ENCODE measurements at places on chromosomes 5 and 9. TPM values are rescaled to one million over a fixed set of nuclear protein-coding genes. Genes with fewer than 3 reads are reported as not detected.

- no peak overlapping the region for H3K4me3 ChIP-seq
- H3K36me3 ChIP-seq, result no peaks in the 10 kb centered on the region
- no peaks in the 10 kb centered on the region for H3K27me3 ChIP-seq
Measured at GRCh38 chr9:13737885-13738284, 458.4 kb upstream of the MPDZ start.

GRCh38 chr9:126439883-126440653 lies 113.4 kb downstream of the MVB12B start:
- H3K4me1 ChIP-seq, result peaks cover 5% of the 10 kb centered on the region
- H3K36me3 ChIP-seq, result no peaks in the 10 kb centered on the region
- DNase-seq, result peak; percentile 18
- no peak overlapping the region for H3K27ac ChIP-seq

- no peaks in the 10 kb centered on the region for H3K4me1 ChIP-seq
- no peak overlapping the region for H3K27ac ChIP-seq
- no peak overlapping the region for H3K4me3 ChIP-seq
Measured at GRCh38 chr5:178839319-178839704, 20.4 kb upstream of the ZNF354B start.

- no peaks in the 10 kb centered on the region for H3K4me1 ChIP-seq
- no peak for DNase-seq
- H3K27ac ChIP-seq, result no peak overlapping the region
- H3K27me3 ChIP-seq, result no peaks in the 10 kb centered on the region
- H3K4me3 ChIP-seq, result no peak overlapping the region
Measured at GRCh38 chr9:78171651-78172050, 64.2 kb upstream of the CEP78 start.

DNA sequence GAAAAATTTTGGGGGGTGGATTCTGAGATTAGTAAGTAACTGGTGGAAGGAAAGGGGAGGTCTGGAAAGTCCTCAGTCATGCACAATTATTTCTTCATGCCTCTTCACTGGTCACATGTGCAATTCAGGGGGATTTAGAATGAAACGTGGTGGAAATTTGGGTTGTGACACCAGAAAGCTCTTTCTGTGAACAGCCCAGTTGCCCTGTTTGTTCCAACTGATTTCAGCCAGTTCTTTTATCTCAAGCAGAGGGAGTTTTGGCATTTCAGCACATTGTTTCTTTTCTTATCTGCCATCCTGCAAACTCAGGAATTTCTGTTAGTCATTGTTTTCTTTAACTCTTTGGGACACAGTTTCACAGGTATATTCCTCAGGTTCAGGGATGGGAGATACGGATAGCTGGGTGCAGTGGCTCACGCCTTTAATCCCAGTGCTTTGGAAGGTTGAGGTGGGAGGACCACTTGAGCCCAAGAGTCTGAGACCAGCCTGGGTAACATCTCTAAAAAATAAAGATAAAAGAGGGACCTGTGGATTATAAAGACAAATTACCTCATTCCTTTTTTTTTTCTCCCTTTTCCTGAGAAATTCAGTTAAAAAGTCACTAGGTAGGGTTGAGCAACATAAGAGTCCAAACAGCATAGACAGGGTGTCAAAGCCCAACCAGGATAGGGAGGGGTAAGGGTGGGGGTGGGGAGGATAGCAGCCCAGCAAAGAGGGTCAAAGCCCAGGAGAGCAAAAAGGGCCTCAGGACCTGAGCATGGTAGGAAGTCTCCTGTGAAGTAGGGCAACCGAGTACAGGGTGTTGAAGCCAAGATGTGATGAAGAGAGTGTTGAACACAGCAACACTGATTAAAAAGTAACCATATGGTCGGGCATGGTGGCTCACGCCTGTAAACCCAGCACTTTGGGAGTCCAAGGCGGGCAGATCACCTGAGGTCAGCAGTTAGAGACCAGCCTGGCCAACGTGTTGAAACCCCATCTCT lies 5.4 kb upstream of the B4GALT1 start:
- H3K27ac ChIP-seq, result no peak overlapping the region
- H3K36me3 ChIP-seq, result no peaks in the 10 kb centered on the region
- DNase-seq, result no peak

GRCh38 chr9:114932502-114932901 lies 2.1 kb upstream of the TNFSF8 start:
- no peaks in the 10 kb centered on the region for H3K36me3 ChIP-seq
- no peak overlapping the region for H3K4me3 ChIP-seq
- DNase-seq, result no peak
- H3K27ac ChIP-seq, result no peak overlapping the region
- peaks cover 23% of the 10 kb centered on the region for H3K4me1 ChIP-seq

DNA sequence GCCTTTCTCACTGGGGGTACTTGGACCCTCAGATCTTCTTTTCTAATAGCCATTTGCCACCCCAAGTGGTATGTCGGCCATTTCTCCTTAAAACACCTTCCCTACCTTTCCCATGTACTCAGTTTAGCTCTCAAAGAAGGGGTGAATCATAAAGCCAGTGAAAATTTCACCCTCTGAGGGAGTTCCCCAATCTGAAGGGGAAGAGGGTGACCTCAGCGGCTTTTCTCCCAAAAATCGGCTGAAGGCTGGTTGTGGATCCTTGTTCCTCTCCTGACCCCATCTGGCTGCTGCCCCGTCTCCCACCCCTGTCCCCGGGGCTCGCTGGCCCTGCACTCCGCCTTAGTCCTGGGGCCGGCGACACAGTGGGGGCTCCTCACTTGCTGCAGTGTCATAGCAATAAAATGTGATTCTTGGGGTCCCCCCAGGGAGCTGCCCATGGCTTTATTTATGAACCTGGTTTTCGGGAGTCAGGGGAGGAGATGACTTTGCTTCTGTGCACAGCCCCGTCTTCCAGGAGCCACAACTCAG lies 17.3 kb upstream of the LTC4S start:
- H3K27ac ChIP-seq, result no peak overlapping the region
- peaks cover 72% of the 10 kb centered on the region for H3K36me3 ChIP-seq
- no peak overlapping the region for H3K4me3 ChIP-seq
- no peaks in the 10 kb centered on the region for H3K4me1 ChIP-seq
- no peaks in the 10 kb centered on the region for H3K27me3 ChIP-seq

GRCh38 chr5:1176473-1177391 lies 24.7 kb upstream of the SLC6A19 start:
- H3K4me1 ChIP-seq, result peaks cover 4% of the 10 kb centered on the region
- no peak for DNase-seq
- H3K27me3 ChIP-seq, result no peaks in the 10 kb centered on the region
- H3K27ac ChIP-seq, result no peak overlapping the region

DNA sequence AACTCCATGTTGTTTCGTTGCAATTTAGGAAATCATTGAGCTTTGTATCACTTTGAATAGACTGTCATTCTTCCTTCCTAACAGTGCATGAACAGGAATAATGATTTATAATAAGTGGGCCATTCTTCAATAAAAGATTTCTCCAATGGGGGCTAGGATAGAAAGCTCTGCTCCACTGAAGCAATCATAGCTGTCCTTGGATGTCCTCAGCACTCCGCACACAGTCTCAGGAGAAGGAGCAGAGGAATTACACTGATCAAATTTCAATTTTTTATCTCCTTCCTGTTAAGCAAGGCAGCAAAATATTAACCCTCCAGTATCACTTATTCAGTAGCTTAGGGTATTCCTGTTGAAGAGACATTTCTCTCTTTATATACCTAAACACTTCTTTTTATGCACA lies 532.7 kb upstream of the ST8SIA4 start:
- DNase-seq, result no peak
- no peaks in the 10 kb centered on the region for H3K36me3 ChIP-seq
- no peaks in the 10 kb centered on the region for H3K27me3 ChIP-seq
- no peak overlapping the region for H3K4me3 ChIP-seq

- H3K4me1 ChIP-seq, result no peaks in the 10 kb centered on the region
- no peak overlapping the region for H3K4me3 ChIP-seq
Measured at GRCh38 chr5:171813813-171814490, 28.3 kb downstream of the SMIM23 start.

GRCh38 chr9:137709411-137710101 lies 90.8 kb downstream of the EHMT1 start:
- no peak overlapping the region for H3K4me3 ChIP-seq
- no peak overlapping the region for H3K27ac ChIP-seq
- peaks cover 6% of the 10 kb centered on the region for H3K36me3 ChIP-seq
- peaks cover 8% of the 10 kb centered on the region for H3K4me1 ChIP-seq
- DNase-seq, result no peak

- DNase-seq, result no peak
- no peak overlapping the region for H3K4me3 ChIP-seq
- H3K27ac ChIP-seq, result no peak overlapping the region
- peaks cover 2% of the 10 kb centered on the region for H3K27me3 ChIP-seq
Measured at GRCh38 chr9:137592767-137593166, 2.5 kb upstream of the ZMYND19 start.

GRCh38 chr5:173583346-173583745 lies 33.1 kb downstream of the BOD1 start:
- H3K27me3 ChIP-seq, result no peaks in the 10 kb centered on the region
- no peak for DNase-seq
- no peak overlapping the region for H3K4me3 ChIP-seq
- no peak overlapping the region for H3K27ac ChIP-seq

DNA sequence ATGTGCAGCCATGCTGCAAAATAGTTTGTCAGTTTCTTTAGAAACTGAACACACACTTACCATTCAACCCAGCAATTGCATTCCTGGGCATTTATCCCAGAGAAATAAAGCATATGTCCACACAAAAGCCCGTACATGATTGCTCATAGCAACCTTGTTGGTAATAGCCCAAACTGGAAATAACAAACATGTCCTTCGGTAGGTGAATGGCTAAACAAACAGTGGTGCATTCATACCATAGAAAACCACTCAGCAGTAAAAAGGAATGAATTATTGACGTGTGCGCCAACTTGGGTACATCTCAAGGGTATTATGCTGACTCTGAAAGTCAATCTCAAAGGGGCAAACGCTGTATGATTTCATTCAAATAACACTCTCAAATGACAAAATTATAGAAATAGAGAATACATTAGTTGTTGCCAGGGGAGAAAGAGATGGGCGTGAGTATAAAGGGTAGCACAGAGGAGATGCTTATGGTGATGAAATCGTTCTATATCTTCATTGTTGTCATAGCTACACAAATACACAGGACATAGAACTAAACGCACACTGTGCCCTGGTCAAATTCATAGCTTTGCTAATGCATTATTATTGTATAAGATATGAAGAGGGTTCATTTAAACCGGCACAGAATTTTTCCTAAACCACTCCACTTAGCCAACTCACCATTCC lies 58.2 kb downstream of the DRD1 start:
- H3K36me3 ChIP-seq, result no peaks in the 10 kb centered on the region
- DNase-seq, result no peak
- H3K27ac ChIP-seq, result no peak overlapping the region
- H3K27me3 ChIP-seq, result no peaks in the 10 kb centered on the region
- no peak overlapping the region for H3K4me3 ChIP-seq

DNA sequence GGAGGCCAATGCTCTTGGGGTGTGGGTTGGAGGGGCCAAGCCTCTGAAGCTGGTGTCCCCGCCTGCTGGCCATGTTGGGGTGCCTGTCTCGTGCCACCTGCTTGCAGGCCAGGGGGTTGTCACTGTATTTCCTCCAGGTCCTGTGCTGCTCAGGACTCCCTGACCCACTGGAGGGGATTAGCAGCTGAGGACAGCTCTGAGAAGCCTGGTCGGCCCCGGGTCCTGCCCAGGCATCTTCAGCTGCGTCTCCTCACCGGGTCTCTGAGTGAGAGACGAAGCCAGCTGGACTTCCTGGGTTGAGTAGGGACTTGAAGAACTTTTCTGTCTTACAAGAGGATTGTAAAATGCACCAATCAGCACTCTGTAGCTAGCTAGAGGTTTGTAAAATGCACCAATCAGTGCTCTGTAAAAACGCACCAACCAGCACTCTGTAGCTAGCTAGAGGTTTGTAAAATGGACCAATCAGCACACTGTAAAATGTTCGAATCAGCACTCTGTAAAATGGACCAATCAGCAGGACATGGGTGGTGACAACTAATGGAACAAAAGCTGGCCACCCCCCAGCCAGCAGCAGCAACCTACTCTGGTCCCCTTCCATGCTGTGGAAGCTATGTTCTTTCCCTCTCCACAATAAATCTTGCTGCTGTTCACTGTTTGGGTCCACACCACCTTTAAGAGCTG lies 20.6 kb upstream of the SLC9A3 start:
- H3K36me3 ChIP-seq, result no peaks in the 10 kb centered on the region
- H3K4me3 ChIP-seq, result no peak overlapping the region
- H3K27ac ChIP-seq, result no peak overlapping the region
- no peak for DNase-seq

- no peak overlapping the region for H3K27ac ChIP-seq
- no peaks in the 10 kb centered on the region for H3K27me3 ChIP-seq
- H3K36me3 ChIP-seq, result no peaks in the 10 kb centered on the region
- no peaks in the 10 kb centered on the region for H3K4me1 ChIP-seq
Measured at GRCh38 chr5:16975950-16976624, 40.0 kb upstream of the MYO10 start.

DNA sequence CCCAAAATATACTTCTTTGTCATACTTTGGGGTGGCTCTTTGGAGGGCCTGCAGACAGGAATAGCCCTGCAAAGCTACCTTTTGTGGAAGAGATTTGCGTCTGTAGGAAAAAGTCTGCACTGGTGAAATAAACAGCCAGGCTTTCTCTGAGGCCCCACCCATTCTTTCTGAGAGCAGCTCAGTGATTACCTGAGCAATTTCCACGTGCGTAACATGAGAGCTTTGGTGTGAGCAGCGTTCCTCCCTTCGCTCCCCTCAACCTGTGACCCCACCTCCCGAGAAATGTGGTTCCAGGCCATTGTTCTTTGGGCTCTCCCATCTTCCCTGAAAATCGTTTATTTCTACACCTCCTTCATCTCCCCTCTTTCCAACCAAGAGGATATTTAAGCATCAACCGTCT lies 23.8 kb upstream of the FBP1 start:
- H3K27me3 ChIP-seq, result no peaks in the 10 kb centered on the region
- no peak for DNase-seq
- H3K27ac ChIP-seq, result no peak overlapping the region
- no peak overlapping the region for H3K4me3 ChIP-seq

DNA sequence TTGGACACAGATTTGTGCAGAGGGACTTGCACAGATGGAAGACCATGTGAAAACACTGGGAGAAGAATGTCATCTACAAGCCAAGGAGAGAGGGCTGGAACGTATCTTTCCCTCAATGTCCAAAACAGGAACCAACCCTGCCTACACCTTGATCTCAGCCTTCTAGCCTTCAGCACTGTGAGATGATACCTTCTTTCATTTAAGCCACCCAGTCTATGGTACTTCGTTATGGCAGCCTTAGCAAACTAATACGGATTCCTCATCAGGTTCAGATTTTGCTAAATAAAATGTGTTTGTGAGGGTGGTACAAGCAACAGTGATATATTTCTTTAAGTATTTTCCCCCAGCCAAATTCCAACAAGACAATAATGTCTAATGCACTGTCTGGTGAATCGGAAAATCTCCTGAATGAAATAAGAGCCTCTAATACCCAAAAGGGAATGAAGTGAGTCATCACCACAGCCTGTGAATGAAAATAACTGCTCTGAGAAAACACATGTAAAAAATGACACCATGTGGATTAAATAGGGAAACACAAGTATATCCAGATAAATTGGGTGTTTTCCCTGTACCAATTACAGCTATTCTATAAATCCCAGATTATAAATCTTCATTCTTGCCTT lies 182.8 kb upstream of the TARS1 start:
- H3K4me3 ChIP-seq, result no peak overlapping the region
- no peaks in the 10 kb centered on the region for H3K4me1 ChIP-seq
- no peak for DNase-seq
- H3K27ac ChIP-seq, result no peak overlapping the region

GRCh38 chr9:12463641-12464040 lies 229.5 kb upstream of the TYRP1 start:
- no peak overlapping the region for H3K4me3 ChIP-seq
- no peak for DNase-seq
- H3K27ac ChIP-seq, result no peak overlapping the region
- no peaks in the 10 kb centered on the region for H3K4me1 ChIP-seq

PCSK5 gene
- 4.1 TPM for polyA plus RNA-seq

MBLAC2 gene
- 4.8 TPM for polyA plus RNA-seq

TLR4 gene
- 4.7 TPM for polyA plus RNA-seq

HSPB3 gene
- polyA plus RNA-seq, result 0.87 TPM

SPATA31C1 gene
- not detected for polyA plus RNA-seq

TCF7 gene
- polyA plus RNA-seq, result 247 TPM
